NCI-H446 treated with DMSO at 0.1 percent for 48 hours (cell line): ENCODE measurements at places on chromosomes 6 and 20.
A peak's percentile ranks its signal among the peaks of the same experiment; 100 is the strongest.

DNA sequence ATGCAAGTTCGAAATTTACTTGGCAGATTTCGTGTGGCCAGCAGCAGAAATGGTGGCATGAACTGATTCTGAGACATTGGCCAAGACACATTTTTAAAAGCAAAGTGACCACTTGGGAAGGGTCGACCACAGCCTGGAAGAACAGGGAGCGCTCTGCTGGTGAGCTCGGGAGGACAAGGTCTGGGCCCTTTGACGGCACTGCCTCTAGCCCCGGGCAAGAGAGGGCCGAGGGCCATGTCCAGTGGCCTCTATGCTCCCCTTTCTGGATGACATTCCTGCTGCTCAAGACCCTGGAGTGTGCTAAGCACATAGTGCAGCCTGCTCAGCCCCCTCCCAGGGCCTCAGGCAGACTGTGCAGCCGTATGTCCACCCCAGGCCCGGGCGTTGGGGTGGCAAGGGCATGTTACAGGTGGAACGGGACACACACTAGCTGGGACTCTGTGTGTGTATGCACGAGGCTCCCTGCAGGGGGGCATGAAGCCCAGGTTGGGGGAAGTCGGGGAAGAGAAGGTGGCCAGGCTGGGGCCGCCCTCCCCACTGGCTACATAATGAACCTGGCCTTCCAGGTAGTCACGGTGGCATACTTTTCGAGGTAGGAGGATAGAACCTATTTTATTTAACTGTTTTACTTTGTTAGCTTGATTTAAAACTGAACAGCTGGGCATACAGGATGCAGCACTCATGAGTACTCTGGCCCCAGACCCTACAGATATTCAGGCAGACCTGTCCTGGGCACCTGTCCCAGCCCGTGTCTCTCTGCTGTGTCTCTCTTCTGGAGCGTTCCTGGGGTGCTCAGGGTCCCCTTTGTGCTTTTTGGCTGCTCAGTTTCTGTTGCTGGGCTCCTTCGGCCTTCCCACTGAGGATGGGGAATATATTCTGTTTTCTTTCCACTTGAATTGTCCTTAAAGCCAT, 6.4 kb downstream of the SYNJ2 start:
- no peak for DNase-seq

DNA sequence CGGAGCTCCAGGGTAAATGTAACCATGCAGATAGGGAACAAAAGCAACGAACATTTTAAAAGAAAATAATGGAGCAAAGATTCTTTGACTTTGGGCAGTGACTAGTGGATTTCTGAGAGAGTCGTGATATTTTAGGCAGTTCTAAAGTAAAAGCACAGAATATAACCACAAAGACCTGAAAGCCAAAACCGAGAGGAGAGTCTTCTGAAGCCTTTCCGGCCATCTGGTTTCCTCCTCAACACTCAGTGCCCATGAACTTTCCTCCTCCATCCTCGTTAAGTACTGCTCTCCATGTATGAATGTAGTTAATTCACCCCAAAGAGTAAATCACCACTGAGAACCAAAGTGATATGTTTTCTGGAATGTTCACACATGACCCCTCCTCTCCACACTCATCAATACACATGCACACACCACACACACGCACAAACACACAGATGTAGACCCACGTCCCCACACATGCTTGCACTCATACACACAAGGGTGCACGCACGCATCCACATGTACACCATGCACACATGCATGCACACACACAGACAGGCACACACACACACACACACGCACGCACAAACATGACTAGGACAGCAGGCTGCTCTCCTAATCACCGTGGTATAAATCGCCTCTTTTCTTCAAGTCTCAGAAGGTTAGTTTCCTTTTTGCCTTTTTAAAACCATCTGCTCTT, 109.5 kb downstream of the MYLK4 start:
- DNase-seq = no peak

GRCh38 chr6:104943781-104944180, 13.1 kb upstream of the LIN28B start:
- peak; percentile 45 for DNase-seq

DNA sequence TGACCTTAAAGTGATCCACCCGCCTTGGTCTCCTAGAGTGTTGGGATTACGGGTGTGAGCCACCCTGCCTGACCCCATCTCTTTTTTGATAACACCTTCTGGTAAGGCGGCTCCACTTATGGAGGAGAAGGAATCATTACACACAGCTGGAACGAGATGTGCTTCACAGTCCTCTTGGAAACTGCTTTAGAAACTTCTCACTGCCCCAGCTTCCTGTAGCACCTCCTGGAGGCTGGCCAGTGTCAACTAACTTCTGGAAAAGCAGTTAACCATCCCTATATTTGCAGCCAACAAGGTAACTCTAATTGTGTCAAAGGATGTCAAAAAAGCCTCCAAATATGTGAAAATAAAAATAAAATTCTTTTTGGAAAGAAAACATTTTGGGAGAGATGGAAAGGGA, 48.8 kb upstream of the BCLAF1 start:
- no peak for DNase-seq

DNA sequence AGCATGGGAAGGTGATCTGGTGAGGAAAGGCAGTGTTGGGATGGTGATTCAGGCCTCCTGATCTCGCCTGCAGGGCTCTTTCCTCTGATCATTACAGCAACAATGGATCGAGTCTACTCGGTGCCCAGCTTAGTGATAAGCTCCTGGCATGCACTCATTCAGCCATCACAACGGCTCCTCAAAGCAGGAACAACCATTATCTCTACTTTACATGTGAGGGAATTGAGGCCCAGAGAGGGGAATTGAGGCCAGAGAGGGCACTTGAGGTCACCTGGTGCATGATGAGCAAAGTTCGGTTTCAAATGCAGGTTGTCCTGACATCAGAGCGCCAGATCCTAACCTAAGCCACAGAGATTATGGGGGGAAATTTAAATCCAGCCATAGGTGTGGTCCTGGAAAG, 42.0 kb upstream of the BPIFA2 start:
- DNase-seq = no peak

DNA sequence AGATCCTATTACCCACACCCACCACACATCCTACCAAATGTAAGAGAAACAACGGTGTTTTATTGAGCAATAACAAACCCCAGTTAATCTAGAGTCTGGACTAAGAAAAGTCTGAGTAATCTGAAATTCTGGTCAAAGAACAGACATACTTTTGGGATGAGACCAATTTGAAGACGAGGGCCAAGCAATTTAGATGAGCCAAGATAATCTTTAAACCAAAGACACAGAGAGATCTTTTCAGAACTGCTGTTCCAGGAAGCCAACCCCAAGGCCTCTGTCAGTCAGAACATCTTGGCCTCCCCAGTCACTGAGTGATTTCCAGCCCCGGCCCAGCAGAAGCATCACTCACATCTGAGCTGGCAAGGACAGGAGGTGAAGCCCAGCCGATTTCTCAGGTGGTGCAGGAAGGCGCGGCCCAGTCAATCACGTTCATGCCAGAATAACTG, 118.5 kb upstream of the SYNDIG1 start:
- no peak for DNase-seq

- DNase-seq = no peak
Observed at GRCh38 chr6:36755435-36756348, 58.1 kb downstream of the RAB44 start.

DNA sequence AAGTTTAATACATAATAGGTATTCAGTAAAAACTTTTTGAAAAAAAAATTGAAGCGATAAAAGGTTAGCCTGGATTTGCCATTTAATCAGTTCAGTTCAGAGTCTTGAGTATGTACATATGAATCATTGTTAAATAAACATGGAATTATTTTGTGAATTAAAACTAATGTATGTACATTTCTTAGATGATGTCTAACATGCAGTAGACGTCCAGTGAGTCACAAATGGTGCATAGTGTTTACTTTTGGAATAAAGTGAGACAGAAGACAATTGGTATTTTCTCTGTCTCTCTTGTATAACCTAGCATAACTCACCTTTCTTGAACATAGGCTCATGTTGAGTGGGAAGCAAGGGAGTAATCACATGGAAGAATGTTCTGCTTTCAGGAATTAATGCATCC, 83.5 kb downstream of the EYS start:
- no peak for DNase-seq

DNA sequence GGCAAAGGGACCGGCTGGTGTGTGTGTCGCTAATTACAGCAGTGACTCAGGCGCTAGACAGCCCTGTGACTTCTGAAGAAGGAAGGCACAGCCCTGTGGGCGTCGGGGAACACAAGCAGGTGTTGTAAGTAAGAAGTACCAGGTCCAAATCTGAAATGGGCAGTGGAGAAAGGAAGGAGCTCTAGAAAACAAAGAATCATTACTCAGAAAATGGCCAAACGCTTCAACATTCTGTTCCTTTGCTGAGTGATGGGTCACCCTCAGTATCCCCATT, 106.8 kb downstream of the PXDC1 start:
- no peak for DNase-seq

DNA sequence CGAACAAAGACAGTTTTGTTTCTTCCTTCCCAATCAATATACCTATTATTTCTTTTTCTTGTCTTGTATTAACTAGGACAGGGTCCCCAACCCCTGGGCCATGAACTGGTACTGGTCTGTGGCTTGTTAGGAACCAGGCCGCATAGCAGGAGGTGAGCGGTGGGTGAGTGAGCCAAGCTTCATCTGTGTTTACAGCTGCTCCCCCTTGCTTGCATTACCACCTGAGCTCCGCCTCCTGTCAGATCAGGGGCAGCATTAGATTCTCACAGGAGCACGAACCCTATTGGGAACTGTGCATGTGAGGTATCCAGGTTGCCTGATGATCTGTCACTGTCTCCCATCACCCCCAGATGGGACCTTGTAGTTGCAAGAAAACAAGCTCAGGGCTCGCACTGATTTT, 151.9 kb downstream of the CDKAL1 start:
- DNase-seq = peak; percentile 70

DNA sequence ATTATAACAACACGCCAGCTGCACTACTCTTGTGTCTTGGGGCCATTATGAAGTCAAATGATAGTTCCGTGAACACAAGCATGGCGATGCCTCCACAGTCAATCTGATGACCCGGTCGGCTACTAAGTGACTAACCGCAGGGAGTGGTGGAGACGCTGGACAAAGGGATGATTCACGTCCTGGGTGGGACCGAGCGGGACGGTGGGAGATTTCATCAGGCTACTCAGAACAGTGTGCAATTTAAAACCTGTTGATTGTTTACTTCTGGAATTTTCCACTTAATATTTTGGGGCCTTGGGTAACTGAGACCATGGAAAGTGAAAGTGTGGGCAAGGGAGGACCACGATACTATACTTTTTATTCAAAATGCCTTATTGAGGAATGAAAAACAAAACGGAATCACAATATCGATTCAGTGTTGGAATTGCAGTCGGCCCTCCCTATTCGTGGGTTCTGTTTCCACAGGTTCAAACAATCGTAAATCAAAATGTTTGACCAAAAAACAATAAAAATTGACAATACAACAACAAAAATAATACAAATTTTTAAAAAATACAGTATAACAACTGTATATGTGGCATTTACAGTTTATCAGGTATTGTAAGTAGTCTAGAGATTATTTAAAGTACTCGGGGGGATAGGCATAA, 66.5 kb downstream of the MYLK4 start:
- no peak for DNase-seq

DNA sequence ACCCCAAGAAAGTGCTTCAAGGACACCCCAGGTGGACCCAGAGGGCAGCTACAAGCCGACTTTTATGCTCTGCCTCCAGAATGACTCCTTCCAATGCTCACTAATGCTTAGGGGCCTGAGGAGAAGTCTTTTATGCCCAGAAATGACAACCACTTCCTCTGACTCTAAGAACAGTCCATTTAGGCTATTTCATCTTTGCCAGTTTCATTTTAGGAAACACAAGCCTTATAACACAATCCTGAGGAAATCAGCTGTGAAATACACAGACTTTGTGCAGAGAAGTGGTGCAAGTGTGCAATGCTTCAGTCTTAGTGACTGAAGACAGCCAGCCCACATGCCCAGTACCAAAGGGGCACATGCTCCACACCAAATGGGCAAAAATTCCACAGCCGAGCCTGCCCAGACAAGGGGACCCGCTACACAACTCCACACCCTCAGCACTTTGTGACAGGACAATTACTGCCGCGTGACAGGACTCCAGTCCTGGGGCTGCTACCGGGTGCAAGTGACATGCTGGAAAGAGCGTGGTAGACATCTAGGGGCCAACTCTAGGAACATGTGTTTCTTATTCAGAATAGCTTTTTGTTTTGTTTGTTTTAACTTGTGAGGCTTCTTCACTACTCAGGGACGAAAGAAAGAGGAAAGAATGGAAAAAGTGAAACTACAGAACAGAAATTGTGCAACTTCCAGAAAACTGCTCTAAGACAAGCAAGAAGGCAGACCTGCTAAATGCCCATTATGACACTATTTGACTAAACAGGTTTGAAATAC, 28.2 kb upstream of the PLAGL1 start:
- no peak for DNase-seq

- DNase-seq = no peak
Observed at GRCh38 chr6:145904391-145904790, 59.8 kb downstream of the SHPRH start.
